Posterior cingulate gyrus (tissue), 11 donors: ENCODE measurements at places on chromosomes 3 and 15.

GRCh38 chr3:27176256-27176655, 192.9 kb downstream of the NEK10 start:
- DNase-seq, result no peak

DNA sequence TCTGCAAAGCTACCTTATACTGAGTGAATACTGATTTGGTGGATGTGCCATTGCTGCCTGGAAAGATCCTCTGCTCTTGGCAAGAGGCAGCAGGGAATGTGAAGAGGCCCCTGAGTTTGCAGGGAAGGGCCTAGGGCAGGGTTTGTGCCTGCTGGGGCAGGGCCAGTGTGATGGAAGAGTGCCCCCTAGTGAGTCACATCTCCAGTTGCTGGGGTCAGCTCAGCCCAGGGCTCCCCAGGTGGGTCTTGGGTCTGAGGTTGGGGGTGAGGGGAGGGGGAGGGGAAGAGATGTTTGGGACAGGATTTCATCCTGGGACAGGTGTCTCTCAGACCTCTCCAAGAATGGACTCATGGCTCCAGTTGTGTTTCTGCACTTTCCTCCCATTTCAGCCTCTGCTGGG, 4.1 kb upstream of the AMOTL2 start:
- DNase-seq, result no peak

GRCh38 chr15:27670486-27671209, 428.5 kb downstream of the OCA2 start:
- DNase-seq, result no peak

- DNase-seq, result no peak
Measured at GRCh38 chr15:28100516-28101195, 1.5 kb upstream of the OCA2 start.

GRCh38 chr3:138326866-138327595, 2.6 kb downstream of the NME9 start:
- DNase-seq, result no peak

- DNase-seq, result peak; percentile 81
Measured at GRCh38 chr3:123123716-123124616, 57.1 kb downstream of the PDIA5 start.

DNA sequence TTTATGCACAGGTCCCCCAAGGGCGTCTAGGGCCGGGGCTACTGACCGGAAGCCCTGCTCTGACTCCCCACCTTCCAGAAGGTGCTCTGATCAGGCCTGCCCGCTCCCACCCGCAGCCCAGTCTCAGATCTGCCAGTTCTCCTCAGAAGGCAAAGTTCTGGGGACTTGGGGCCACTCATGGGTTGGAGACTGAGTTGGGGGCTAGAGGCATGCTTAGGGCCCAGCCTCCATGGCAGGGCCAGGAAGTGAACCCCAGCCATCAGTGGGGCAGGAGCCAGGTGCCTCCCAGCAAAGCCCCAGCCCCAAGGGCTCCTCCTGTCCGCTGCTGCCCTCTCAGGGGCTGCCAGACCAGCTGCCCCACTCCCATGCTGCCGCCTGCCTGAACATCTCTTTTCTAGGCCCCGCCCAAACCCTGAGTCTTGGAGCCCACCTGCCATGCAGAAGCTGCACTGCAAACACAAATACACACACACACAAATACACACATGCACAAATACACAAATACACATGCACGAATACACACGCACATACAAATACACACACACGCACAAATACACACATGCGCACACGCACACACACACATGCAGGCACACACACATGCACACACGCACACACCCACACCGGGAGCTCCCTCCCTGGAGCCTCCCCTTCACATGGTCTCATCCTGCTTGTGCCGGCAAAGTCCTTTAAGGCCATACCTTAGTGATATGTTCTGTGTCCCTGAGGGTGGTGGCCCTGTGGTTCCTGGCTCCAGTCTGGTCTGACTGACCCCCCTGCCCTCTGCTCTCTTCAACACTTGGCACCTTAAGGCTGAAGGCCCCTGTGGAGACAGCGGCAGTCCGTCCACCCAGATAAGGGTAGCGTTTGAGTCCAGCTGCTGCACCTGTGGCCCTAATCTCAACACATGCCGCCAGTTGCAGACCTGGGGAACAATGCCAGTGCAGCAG, 59.2 kb upstream of the KLF13 start:
- peak; percentile 70 for DNase-seq

- DNase-seq, result no peak
Measured at GRCh38 chr15:72919936-72920465, 132.3 kb upstream of the NEO1 start.

DNA sequence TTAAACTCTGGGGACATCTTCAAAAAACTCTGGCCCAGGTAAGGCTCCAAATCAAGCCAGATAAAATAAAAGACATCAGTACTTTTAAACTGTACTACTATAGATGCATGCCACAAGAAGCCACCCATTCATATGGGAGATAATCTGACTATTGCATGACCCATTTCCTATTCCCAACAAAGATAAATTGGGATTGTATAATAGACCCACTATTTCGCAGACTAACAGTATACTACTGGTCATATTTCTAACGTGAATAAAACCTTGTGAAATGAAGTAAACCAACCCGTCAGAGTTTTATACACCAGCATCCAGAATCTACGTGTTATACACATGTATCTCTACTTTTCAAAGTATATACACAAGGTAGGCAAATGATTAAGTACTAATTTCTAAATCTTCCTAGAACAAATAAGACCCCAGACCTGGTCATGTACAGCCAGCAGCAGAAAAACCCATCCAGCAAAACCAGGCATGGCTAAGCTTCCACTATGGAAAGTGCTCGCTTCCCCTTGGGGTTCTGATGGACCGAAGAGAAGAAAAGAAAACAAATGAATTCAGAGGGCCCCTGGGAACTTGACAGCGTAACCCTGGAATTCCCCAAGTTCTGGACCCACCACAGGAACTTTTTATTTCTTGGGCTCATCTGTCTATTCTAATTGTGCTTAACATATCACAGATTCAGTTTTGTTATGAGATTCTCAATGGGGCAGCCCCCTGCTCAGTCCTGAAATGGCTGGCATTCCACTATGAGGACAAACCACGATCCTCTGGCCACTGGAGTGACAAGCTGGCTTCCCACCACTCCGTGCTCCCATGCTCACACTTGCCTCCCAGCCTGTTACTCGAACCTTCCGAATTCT, 69.1 kb downstream of the MB21D2 start:
- DNase-seq, result no peak

DNA sequence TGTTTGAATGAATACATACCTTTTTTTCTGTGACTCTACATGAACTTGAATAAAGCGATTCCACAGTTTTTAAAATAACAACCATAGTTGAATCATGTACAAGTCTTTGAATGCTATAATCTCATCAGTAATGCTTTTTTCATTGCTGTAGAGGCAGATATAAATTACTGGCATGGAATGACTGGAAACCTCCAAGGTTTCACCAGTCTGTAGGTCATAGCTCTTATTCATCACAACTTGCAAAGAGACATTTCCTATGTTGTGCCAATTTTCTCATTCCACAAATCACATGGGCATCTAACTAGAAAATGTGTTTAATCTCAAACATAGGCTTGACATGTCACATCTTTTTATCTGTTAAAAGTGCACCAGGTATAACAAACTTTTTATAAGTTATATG, 407.1 kb upstream of the KCNMB2 start:
- no peak for DNase-seq

DNA sequence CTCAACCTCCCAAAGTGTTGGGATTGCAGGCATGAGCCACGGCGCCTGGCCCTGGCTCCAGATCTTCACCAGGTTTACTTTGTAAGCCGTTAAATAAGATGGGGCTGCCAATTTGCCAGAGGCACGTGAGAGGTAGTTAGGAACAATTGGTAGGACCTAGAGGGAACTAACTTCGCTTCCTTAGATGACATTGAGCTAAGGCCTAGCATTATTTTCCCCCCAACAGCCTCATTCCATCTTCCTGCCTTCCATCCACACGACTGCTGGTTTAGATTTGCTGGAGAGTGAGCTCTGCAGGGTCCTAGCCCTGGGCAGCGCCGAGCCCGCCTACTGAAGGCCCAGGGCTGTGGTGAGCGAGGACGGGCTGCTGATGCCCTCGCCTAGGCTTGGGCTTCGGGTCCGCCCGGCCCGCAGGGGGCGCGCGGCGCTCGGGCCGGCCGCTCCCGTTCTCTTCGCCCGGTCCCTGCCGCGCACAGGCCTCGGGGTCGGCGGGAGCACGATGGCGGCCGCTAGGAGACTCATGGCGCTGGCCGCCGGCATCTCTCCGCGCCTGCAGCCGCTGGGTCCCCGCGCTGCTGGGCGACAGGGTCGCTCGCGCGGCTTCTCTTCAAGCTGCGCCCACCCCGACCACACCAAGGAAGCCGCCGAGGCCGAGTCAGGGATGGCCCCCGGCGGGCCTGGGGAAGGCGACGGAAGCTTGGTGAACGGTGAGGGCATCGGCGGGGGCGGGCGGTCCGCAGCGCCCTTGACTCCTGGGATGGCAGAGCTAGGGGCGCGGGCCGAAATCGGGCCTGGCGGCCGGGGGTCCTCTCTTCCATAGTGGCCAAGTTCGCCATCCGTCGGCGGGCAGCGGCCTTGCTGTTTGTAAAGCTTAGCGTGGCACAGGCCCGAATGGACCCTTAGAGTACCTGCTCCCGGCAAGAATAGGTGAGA, 21.9 kb downstream of the DHX30 start:
- peak; percentile 83 for DNase-seq

GRCh38 chr15:41985236-41986160, 13.1 kb upstream of the EHD4 start:
- DNase-seq, result no peak

DNA sequence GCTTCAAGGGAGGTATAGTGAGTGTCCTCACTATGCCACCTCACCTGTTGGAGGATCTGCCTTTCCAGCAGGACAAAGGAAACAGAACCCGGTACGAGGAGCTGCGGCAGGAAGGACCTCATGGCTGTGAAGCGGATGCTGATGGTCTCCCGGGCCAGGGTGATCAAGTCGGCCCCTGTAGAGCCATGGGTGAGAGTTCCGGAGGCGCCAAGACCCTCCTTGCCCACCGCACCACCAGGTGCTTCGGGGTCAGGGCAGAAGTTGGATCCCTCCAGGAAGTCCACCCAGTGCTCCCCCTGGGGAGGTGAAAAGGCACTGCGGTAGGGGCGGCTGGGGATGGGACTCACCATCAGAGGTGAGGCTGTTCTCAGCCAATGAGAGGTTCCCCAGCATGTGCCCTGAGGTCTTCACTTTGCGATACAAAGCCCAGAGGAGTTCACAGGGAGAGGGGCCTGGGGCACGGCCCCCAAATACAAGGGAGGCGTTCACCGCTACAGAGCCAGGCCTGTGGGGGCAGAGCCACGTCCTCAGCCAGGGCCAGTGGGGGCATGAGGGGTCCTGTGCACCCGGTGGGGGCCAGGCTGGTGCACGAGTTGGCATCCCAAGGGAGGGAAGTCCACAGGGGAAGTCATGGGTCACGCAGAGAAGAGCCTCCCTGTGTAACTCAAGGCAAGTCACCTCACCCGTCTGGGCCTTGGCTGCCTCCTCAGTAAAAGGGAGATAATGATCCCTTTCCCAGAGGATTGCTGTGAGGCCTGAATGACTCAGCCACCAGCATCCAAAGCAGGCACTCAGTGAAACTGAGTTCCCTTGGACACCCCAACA, 27.7 kb downstream of the C15orf39 start:
- DNase-seq, result peak; percentile 67

DNA sequence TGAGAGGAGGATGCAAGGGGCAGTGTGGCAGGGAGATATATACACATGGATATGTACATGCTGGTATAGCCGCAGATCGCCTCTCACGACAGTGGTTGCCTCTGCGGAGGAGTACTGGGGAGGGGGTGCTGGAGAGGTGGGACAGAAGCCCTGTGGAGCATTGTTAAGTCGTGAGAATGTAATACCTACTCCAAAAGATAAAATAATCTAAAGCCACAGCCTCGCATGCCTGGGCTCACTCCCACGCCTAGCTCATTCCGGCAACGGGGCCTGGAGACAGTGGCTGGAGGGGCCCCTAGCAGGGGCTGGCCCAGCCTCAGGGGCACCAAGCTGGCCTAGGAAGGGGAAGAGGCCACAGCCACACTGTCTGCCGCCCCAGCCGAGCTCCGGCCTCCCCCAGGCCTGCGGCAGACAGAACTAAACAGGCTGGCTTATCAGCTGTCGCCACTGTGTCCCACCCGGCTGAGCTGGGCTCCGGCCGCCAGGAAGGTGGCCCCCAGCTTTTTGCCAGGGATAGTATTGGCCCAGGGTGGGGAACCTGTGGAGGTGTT, 65.1 kb upstream of the LCTL start:
- DNase-seq, result peak; percentile 78

GRCh38 chr3:110165753-110166152, 828.4 kb upstream of the DPPA4 start:
- DNase-seq, result no peak

DNA sequence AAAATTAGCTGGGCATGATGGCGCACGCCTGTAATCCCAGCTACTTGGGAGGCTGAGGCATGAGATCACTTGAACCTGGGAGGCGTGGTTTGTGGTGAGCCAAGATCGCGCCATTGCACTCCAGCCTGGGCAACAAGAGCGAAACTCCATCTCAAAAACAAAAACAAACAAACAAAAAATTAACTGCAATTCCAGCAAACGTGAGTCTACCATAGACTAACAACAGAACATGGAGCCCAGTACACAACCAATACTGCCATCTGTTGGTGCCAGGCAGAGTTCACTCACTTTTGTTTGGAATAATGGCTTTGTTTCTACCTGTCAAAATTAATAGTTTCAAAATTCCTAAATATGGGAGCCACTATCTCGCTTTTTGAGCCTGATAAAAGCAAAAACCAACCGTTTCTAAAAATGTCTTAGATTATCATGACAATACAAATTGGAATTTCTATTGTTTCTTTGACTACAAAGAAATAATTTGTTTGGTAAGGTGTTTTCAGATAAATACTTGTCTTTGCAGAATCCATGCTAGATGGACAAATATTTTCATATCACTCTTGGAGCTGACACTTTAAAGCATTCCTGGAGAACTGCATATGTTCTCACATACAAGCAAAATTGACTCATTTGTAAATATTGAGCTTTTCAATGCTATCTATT, 45.0 kb downstream of the GPR176 start:
- DNase-seq, result no peak

- peak; percentile 85 for DNase-seq
Measured at GRCh38 chr15:40594429-40594836, 384 bp downstream of the KNL1 start.

DNA sequence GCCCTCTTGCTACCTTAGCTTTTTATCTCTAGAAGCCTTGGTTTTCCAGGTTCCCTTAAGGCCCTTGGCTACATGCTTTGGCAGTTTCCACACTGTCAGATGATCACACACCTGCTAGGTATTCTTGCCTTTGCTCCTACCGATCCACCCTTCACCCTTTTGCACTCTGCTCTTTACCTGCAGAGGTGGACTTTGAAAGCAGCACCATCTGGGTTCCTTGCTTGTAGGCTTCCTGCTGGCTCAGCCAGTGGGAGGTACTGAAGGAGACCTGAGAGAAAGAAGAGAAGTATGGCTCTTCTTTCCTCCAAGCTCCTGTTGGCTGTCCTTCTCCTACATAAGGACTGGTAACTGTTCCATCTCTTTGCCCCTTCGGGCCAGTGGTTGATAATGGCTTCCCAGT, 7.3 kb upstream of the ZNF592 start:
- DNase-seq, result no peak

GRCh38 chr15:33453761-33454160, 143.0 kb downstream of the RYR3 start:
- DNase-seq, result no peak

- DNase-seq, result no peak
Measured at GRCh38 chr3:195870442-195870841, 37.9 kb downstream of the TNK2 start.
